ENCODE measurements at places on chromosomes 5 and 9. TPM values are rescaled to one million over a fixed set of nuclear protein-coding genes. Genes with fewer than 3 reads are reported as not detected.

DNA sequence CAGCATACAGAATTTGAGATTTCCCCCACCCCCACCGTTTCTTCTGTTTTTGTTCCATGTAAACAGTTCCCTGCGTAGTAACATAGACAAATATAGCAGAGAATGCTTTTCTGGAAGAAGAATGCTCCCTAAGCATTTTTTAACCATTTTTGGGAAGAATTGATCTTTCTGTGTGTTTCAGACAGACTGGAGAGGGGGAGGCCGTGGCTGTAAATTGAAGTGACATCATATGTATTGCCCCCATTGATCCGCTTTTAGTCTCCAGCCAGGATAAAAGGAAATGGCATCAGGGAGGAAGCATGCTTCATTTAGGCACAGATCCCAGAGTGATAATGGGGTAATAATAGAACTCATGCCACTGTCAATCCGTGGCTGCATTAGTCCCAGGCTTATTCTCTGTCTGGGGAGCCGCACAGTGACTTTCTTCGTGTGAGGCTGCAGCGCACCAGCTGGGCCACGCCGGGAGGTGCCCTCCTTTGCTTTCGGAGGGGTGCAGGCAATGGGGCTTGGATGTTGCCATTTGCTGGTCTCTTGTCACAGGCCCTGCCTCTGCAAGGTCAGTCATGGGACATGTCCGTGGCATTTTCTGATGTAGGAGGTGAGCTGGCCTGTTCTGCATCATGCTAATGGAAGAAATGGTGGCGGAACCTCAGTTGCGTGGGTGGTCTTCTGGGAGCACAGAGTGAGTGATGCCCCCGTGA lies 261.5 kb downstream of the FANCC start:
- DNase-seq, result no peak

- DNase-seq, result no peak
Observed at GRCh38 chr9:3534614-3535404, 9.0 kb upstream of the RFX3 start.

- no peak for DNase-seq
Observed at GRCh38 chr9:5453673-5454072, 3.3 kb downstream of the CD274 start.

- DNase-seq, result no peak
Observed at GRCh38 chr9:72185561-72185960, 36.3 kb downstream of the GDA start.

- peak; percentile 36 for DNase-seq
Observed at GRCh38 chr9:6305954-6306563, 22.1 kb upstream of the TPD52L3 start.

GRCh38 chr5:32587067-32587551 lies 1.8 kb downstream of the SUB1 start:
- DNase-seq, result no peak

DNA sequence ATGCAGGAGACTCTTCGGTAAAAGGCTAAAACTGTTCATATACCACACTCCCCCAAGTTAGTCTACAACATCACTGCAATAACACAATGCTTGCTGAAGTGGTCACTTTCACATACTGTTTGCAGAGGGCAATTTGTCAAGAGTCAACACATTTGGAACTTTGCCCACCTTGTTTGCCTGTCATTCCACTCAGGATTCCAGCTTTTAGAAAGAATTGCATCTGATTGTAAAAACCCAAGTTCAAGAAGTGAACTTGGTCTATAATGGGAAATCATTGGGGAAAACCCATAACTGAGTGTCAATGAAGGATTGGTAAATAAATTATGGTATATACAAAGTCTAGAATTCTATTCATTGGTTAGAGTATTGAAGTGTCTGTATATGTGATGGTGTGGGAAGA lies 120.5 kb downstream of the GADD45G start:
- DNase-seq, result no peak

DNA sequence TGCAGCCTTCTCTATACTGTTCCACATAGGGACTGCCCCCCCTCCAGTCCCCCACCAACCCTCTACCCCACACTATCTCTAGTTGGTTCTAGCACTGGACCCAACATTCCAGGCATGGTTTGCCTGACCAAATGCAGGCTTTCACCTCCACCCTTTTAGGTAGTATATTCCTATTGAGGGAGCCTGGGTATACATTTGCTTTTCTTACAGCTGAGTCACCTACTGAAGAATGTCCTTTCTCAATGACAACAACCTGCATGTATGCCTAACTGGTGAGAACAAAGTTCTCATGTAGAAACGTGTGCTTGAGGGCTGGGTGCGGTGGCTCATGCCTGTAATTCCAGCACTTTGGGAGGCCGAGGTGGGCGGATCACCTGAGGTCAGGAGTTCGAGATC lies 8.2 kb downstream of the TNIP1 start:
- DNase-seq, result no peak

DNA sequence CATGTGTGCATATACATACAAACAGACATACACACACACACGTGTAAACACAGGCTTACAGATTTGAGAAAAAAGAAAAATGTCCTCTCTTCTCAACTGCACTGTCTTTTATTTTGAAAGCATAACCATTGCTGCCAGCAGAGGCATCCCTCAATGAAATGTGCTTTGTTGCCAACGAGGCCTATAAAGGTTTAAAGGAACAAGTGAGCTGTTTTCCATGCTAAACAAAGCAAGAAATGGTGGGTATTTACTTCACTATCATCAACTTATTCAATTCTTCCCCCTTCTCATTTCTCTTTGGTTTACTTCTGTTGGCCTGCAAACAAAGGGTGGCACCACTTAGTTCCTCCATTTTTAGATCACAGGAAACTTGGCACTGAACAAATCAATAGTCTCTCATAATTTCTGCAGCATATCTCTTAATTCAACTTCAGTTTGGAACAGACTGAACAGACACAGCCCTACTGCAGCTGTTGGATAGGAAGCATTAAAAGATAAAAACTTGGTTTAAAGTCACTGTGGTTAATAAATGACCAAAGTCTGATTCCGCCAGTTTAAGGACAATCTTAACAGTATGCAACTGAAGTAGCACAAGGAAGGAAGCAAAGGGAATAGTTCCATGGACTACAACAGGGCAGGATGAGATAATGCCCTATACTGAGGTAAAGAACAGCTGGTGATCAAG lies 21.7 kb downstream of the TTC33 start:
- no peak for DNase-seq

DNA sequence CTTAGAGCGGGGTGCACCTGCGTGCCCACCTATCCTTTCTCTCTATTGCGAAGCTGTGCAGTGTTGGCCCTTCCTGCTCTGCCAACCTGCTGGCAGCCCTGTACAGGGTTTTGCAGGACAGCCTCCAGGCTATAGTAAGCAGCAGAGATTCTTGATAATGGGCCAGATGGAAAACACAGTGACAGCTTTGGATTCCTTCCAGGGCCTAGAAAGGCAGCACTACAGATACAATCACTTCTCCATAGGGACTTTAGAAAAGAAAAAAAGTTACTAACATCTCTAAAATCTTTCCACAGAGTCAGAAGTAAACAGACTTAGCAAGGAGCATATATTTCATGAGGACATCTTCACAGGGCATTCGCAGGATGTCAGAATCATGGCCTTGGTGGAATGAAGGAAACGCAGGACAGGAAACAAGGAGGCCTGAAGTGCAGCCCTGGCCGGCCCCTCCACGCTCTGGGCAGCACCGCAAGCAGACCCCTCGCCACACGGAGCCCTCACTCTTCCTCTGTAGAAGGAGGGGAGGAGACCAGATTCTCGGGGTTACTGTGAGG lies 172.1 kb upstream of the GAS1 start:
- no peak for DNase-seq

- DNase-seq, result no peak
Observed at GRCh38 chr5:140764177-140764973, 21.6 kb upstream of the PCDHA1 start.

DNA sequence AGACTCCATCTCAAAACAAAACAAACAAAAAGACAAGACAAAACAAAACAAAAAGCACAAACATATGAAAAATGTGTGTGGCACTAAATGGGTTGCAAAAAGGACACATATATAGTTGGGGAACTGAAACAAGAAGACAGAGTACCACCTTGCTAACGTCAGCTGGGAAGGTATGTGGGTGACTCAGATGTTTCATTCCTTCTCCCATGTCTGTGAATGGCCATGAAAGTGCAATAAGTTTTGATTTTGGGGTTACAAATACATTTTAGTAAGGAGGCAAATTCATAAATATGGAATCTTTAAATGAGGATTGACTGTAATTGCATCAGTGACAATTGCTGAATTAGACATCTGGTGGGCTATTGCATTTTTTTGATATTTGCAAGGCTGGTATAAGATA lies 81.6 kb upstream of the KLF4 start:
- DNase-seq, result no peak

The KIAA0825 gene
- total RNA-seq, result 3.7 TPM

The FAXDC2 gene
- 7.3 TPM for total RNA-seq

The FABP6 gene
- total RNA-seq, result 0.50 TPM

The NNT gene
- total RNA-seq, result 56.3 TPM

The FIBCD1 gene
- total RNA-seq, result 1.8 TPM

The MZB1 gene
- not detected for total RNA-seq

The STARD4 gene
- total RNA-seq, result 157 TPM

The SECISBP2 gene
- total RNA-seq, result 90.0 TPM
